BJ (cell line): ENCODE measurements at places on chromosomes 11 and 22.

DNA sequence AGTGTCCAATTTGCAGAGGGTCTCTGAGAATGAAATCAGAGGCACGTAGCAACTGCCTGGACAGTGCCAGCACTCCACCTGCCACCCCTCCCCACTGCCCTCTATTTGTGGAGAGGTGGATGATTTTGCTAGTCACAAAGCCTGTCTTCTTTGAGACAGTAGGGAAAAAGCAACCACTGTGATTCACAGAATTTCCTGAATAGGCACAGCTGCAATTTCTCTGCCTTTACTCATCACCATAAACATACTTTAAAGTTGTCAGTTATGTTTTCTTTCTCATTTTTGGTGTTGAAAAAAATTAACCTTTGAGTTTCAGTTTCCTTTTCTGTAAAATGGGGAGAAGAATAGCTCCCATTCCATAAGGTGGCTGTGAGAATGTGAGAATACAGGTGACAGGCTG lies 134.3 kb downstream of the TEAD1 start:
- no peak for DNase-seq

DNA sequence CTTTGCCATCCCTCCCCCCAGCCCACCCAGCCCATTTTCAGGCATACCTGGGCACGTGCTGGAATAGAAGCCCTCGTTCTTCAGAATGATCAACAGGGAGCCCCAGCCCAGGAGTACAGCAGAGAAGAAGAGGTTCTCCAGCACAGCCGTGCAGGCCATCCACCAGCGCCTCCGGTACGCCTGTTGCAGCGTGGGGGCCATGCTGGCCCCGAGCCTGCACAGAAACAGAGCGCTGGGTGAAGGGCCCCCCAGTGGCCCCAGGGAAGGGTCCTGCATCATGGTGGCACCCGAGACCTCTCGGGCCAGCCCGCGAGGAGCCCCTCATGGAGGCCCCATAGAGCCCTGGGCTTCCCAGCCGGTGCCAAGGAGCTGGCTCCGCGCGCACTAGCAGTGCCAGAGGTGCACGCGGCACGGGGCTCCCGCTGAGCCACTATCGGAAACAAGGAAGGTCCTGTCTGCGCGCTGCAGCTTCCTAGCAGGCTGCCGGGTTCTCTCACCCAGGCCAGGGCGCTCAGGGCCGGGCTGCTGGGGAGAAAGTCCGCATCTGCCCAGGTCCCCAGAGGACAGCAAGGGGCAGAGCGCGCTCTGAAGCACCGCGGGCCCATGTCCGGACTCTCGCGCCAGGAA lies 1.5 kb downstream of the SLC43A1 start:
- DNase-seq, result no peak

GRCh38 chr11:86749376-86749775 lies 51.0 kb upstream of the PRSS23 start:
- DNase-seq, result no peak

GRCh38 chr11:119709638-119710346 lies 19.2 kb downstream of the NECTIN1 start:
- DNase-seq, result peak; percentile 46

DNA sequence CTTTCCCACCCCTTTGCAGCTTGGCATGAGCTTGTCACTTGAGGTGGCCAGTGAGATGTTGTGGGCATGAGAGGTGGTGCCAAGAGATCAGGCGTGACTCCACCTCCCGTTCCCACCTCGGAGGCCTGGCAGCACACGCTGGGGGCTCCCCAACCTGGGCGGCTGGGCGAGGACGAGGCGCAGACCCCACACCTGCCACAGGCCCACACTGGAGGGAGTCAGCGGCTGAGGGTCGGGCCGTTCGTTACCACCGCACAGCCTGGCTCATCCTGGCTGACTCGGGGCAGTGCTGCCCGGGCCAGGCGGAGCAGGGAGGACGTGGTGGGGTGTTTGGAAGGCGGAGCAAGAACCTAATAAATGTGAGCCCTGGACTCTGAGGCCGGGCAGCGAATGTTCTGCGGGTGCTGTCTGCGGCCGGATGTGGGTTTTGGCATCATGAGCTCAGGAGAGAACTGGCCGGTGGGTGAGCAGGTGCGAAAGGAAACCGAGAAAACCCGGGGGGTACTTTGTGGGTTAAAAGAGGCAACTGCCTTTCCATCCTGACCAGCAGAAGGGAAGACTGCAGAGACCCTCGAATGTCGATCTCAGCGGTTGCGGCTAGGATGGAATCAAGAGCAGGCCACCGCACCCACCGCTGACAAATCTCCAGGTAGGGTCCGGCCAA lies 10.2 kb upstream of the IFITM3 start:
- DNase-seq, result no peak

GRCh38 chr11:121435551-121436511 lies 16.3 kb upstream of the SORL1 start:
- DNase-seq, result no peak

DNA sequence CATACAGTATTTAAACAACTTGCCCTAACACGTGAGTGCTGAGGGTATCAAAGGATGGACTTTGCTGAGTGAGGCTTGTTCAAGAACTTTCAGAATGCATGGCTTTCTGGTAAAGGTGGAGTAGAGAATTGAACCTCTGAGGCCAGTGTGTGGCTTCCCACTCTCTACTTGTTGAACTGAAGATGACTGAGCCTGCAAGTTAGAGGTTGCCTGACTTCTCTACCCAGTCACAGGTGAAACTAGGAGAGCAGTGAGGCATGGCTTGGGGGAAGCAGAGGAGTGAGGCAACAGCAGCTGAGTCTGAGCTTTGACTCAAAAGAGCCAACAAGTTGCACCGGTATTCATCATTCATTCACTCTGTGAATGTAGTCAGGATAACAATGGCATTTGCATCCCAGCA lies 256.4 kb upstream of the SESN3 start:
- DNase-seq, result no peak

DNA sequence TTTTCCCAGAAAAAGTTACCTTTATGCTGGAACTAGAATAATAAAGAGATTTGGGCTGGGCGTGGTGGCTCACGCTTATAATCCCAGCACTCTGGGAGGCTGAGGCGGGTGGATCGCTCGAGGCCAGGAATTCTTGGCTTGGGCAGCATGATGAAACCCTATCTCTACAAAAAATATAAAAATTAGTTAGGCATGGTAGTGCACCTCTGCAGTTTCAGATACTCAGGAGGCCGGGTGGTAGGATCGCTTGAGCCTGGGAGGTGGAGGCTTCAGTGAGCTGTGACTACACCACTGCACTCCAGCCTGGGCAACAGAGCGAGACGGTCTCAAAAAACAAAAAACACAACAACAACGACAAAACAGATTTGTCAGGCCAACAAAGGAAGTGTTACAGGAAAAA lies 119.3 kb upstream of the OR9Q1 start:
- DNase-seq, result no peak

DNA sequence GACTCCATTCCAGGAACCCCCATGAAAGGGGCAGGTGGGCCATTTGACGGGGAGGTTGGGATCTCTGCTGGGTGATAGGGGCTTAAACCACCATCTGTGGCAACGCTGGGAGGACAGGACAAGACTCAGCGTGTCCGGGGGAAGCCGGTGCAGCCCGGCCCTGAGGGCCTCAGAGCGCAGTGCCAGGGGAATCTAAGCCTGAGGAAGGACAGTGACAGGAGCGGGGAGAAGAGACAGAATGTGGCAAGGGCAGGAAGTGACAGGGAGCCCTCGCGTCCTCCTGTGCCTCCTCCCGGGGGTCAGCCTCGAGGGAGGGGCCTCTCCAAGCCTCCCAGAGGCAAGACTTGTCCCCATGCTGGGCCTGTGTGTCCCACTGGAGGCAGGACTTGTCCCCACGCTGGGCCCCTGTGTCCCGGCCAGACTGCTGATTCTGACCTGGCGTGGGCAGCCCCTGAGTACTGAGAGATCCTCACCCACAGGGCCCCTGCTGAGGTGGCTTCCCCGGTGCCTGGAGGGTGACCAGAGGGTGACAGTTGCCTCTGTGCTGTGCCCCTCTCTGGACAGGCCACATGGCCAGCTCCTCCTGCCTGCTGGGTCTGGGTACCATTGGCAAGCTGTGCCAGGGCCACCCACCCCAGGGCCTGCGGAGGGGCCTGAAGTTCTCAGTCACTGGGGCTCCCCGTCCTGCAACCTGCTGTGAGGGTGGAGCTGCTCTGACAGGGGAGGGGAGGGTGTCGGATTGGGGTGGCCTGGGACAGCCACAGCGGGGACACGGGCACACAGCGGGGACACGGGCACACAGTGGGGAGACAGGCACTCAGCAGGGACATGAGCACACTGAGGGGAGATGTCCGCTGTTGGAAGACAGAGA lies 676.2 kb downstream of the BRD1 start:
- no peak for DNase-seq

- DNase-seq, result no peak
Observed at GRCh38 chr11:69750108-69750850, 24.9 kb downstream of the FGF4 start.

GRCh38 chr11:118609380-118610224 lies 2.2 kb downstream of the PHLDB1 start:
- DNase-seq, result no peak
